ENCODE measurements at places on chromosomes 7 and 10.

DNA sequence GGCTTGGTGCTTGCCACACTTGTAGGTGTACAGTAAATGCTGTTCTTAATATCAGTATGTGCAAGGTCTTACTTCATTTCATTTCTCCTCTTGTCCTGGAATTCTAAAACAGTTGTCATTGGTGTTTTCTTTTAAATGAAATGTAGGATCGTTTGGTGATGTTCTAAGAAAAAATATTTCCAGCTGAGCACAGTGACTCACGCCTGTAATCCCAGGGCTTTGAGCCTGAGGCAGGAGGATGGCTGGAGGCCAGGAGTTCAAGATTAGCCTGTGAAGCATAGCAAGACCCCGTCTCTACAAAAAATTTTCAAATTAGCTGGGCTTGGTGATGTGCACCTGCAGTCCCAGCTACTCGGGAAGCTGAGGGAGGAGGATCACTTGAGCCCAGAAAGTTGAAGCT, 32.6 kb upstream of the ELN start:
- DNase-seq = no peak

GRCh38 chr7:40870108-40870507, 735.3 kb downstream of the SUGCT start:
- no peak for DNase-seq

- no peak for DNase-seq
These were observed 38.1 kb downstream of the CTTNBP2 start for GRCh38 chr7:117835016-117835664.

DNA sequence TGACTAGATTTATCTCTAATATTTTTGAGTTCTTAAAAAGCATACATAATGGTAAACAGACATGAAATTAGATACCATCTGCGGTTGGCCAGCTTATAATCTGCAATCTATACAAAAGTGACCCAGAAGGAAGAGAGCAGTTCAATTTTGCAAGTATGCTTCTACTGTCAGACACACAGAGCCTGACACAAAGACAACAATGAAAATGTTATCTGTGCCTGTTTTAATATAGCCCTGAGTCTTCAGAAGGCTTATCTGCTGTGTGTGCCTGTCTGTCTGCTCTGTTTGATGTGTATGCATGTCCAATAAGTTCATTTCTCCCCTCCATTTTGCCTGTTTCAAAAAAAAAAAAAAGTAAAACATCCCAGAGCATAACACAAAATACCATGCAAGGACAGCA, 73.3 kb upstream of the FHIP2A start:
- DNase-seq = no peak

DNA sequence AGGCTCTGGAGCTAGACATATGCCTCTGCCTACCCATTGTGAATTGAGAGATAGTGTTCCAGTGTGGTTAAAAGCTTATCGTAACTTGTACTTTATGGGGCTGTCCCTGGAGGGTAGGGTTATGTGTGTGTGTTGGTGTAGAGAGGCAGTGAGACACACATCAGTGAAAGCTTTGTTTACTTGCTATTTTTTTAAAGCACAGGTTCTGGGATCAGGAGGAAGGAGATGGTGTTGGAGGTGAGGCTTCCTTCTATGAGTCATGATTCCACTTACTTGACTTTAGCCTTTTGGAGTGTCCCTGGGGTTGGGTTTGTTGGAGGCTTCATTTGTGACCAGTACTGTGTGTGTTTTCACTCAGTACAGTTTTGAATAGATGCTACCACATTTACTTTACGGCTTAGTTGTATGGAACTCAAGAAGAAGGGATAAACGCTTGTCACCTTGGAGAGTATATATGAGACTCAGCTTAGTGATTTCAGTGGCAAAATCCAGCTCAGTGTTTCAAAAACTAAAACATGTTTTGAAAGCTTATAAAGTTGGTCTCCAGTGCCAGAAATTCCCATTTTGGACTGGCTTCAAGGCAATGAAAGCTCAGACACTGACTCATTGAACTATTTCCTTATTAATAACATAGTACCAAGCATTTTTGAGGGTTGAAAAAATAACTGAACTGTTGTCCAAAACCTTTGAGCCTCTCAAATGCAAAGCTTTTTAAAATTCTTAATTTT, 106.2 kb downstream of the PLXDC2 start:
- DNase-seq = no peak

GRCh38 chr10:77197544-77197943, 440.1 kb downstream of the KCNMA1 start:
- no peak for DNase-seq

DNA sequence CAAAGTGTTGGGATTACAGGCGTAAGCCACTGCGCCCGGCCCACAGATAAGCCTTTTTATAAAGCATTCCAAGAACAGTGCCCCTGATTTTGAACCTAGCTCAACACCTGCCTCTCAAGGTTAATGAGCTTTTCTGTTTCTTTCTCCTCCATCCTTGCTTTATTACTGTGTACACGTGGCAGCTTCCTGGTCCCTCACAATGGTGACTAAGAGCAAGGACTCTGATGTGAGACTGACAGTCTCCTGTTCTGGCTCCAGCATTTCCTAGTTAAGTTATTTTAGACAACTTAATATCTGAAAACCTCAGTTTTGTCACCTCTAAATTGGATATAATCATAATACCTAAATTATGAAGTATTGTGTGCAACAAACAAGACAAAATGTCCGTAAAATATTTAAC, 9.9 kb downstream of the HABP2 start:
- DNase-seq = no peak

- DNase-seq = no peak
These were observed 1.2 kb downstream of the MACROH2A2 start for GRCh38 chr10:70053841-70054288.

DNA sequence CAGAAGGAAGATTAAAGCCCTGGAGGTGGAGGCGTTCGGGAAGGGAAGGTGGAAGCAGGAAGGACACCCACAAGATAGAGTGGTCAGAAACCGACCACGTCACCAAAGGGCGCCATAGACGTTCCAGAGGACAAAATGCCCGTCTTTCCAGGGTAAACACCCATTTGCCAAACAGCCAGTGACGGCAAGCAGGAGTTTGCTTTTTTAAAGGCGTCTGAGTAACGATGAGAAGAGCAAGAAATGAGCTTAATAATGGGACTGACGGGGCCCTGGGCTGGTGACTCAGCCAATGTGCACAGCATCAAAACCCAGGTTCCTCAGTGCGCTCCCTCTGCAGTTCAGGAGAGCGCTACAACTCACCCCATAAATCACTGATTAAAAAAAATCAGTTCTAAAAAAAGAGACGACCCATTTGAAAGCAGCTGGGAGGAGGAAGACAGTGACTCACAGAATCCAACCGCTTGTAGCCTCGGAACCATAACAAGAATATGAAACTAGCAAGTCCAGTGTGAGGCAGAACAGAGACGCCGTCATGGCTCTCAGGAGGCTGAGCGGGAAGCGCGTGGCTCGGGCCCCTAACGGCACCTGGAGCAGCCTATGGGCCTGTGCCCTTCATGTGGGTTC, 5.9 kb downstream of the DIP2C start:
- no peak for DNase-seq

- no peak for DNase-seq
These were observed 30.4 kb upstream of the UCN3 start for GRCh38 chr10:5334196-5334880.

- no peak for DNase-seq
These were observed 987.7 kb downstream of the TYW1 start for GRCh38 chr7:67984326-67984725.

GRCh38 chr10:35208536-35208935, 81.9 kb downstream of the CREM start:
- no peak for DNase-seq

DNA sequence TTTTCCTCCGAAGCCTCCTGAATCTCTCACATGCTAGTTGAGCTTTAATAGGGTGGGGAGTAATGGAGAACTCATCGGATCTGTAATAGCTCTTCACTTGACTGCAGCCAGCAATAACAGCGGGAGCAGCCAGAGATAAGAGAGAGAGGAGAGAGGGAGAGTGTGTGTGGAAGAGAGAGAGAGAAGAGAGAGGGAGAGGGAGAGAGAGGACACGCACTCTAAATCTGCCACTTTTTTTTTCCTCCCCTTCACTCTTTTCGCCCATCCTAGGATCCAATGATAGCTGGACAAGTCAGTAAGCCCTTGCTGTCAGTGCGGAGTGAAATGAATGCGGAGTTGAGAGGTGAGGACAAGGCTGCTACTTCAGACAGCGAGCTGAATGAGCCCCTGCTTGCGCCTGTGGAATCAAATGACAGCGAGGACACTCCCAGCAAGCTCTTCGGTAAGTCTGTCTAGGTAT, 107.9 kb downstream of the POU6F2 start:
- no peak for DNase-seq

GRCh38 chr10:24694086-24694485, 29.6 kb downstream of the ARHGAP21 start:
- DNase-seq = no peak

DNA sequence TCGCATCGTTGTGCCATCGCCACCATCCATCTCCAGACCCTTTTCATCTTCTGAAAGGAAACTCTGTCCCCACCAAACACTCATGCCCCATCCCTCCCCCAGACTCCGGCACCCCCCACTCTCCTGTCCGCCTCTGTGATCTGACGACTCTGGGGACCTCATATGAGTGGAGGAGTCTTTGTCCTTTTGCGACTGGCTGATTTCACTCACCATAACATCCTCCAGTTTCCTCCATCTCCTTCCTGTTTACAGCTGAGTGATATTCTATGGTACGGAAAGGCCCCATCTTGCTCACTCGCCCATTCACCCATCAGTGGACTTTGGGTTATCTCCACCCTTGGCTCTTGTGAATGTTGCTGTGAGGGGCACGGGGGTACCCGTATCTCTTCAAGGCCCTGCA, 11.8 kb upstream of the INSIG1 start:
- DNase-seq = no peak

DNA sequence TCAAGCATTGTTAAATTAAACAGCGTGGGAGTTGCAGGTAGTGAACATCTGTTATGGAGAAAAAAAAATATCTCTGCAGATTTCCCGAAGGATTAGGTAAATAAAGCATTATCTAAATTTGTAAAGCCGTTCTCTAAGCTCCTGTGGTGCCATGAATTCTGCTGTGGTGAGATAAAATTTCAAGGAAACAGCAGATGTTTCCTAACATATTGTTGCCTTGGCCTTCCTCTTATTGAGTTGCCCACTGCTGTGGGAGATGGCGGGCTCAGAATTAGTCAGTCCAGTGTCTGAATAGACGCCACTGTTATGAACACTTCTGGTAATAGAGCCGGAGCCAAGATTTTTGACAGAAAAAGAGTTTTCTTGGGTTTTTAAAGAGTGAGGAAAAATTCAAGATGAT, 82.6 kb upstream of the ELMO1 start:
- DNase-seq = no peak

- no peak for DNase-seq
These were observed 49.7 kb upstream of the ADCY1 start for GRCh38 chr7:45524445-45524844.

DNA sequence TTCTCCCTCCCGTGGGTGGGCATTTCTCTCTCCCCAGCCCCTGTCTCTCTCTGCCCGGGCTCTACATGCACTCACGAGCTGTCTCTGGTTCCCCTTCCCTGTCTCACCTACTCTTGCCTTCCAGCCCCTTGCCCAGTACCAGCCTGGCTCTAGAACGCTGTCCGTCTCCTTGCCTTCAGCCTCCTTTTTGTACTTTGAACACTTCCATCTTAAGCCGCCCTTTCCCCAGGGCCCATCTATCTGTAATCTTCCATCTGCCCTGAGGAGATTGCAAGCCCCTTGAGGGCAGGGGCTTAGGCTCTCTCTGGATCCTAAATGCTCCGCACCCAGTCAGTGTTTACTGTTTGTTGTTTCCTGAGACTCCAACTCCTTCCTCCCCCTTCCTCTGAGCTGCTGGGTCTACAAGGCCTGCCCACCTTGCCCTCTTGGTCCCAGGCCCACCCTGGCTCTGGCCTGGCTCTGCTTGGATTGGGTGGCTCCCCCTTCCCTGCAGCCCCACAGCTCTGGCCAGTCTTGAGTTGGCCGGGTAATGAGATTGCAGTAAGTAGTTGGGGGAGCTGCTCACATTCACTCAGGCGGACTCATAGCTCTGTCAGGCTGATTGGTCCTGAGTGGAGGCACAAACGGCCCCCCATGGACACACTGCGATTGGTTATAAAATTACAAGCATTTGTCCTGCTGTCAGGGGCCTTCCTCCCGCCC, 28.3 kb downstream of the POLL start:
- no peak for DNase-seq

DNA sequence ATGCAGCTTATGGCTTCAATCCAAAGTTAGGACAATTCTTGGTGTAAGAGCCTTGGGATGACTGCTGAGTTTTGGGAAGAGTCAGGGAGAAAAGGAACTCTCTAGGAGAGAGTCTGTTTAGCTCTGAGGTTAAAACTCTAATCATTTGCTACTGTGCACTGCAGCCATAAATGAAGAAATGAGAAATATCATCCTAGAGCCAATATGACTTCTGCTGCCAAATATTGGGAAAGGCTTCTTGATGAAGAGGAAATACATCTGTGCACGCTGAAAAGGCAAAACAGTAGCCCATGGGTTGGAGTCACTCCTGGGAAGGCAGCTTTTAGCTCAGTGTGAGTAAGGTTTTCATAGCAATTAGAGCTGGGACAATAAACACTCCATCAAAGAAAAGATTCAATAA, 308.8 kb downstream of the SFMBT2 start:
- no peak for DNase-seq

DNA sequence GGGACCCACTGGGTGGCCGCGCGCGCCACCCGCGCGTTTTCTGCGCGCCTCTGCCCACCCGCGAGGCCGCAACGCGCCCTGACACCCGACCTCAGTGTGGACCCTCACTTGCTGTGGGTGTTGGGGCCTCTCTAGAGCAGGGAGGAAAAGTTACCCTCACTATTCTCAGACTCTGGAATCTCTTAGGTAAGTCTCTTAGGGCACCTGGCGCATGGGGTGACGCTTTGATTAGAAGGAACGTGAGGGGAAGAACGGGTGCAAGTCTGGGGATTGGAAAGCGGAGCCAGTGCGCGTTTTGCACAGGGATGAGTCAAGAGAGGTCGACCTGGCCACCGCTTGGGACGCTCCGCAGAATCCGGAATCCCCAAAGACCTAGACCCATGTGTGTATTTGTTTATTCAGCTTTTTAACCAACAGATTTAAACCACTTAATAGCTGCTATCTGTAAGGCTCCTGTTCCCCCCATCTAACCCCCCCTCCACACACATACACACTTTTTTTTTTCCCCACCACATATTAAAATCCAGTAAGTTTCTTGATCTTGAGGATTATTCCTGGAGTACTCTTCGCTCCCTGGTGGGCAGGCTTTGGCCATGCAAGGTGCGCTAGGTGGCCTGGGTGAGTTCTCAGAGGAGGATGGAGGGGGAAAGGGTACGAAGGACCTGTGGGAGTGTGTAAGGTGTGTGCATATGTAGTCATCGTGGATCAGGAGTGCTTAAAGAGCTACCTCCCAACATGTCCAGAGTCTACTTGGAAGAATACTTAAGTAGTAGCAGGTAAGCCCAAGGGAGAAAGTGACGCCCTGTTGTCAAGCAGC, 169.1 kb upstream of the PPP1R3A start:
- DNase-seq = no peak

GRCh38 chr10:46223626-46224413, 63.0 kb upstream of the ANTXRL start:
- DNase-seq = no peak

GRCh38 chr7:23012186-23012585, 1.7 kb downstream of the HYCC1 start:
- no peak for DNase-seq
